ENCODE measurements at places on chromosomes 5 and 9.

DNA sequence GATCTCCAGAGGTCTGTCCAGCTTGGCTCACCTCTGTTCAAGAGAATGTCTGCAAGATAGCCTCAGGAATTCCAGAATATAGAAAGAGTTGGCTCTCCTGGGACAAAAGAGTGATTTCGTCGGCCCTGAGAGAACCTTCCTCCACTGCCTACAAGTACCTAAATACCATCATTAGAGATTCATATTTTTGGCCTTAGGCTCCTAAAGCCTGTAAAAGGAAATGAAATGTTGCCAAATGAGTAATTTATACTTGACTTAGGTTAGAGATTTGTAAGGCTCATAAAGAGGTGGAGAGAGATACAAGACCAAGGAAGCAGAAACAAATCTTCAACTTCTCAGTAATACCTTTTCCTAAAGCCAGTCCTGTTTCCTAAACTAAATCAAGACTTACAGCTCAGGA is 146.2 kb downstream of the CCDC192 start:
- no peak for DNase-seq

GRCh38 chr5:51484326-51484725 is 101.1 kb downstream of the ISL1 start:
- no peak for DNase-seq

DNA sequence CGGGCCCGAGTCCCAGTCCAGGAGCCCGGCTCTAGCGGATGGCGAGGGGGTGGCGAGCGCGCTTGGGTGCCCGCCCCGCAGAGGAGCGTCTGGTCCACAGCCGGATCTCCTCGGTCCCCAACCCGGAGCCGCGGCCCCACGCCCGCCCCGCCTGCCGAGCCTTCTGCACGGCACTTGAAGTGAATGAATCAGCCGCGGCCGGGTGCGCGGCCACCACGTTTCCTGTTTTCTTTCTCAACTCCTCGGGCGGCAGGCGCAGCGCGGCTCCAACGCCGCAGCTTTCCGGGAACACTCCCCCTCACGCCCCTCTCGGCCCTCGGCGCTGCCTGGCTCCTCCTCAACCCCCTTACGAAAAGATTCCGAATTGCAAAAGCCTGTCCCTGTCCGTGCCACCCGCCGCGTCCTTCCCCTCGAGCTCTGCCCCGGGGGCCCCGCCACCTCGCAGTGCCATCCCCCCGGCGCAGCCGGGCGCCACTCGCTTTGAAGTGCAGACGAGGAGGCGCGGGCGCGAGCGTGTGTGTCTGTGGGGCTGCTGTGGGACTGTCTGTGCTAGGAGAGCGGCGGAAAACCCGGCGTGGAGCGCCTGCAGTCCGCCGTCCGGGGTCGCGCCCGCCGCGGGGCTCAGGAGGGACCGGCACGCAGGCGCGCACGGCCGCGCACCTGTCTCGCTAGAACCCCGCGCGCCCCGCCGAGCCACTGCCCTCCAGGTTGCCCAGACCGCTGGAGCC is 456.6 kb downstream of the RAB3C start:
- DNase-seq, result peak; percentile 92

DNA sequence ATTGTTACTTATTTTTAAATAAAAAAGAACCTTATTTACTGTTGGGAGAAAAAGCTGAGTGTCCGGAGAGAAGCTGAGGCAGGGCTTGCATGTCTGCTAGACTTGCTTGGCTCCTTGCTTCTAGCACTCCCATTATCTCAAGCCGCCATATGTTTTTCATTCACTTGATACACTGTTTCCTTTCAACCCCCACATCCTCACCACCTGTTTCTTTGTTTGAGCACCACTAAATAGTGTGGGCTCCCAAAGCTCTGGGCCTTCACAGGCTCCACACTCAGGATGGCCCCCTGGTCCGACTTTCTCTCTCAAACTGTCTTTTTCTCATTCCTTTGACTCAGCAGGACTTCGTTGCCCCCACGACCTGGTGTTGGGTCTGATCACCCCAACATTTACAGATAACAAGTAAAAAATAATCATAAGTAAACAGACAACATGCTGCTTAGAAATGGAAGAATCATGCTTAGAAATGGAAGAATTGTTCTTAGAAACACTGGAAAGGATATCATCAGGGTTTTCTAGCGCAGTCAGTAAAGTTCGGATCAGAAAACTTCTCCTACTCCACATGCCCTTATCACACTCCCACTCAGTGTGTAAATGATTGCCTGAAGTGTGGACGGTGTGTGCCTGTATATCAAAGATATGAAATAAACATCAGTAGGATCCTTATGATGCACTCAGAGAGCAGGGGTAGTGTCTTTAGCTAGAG is 58.5 kb downstream of the APTX start:
- no peak for DNase-seq

- no peak for DNase-seq
Observed at GRCh38 chr5:114377050-114377844, 15.4 kb downstream of the KCNN2 start.

DNA sequence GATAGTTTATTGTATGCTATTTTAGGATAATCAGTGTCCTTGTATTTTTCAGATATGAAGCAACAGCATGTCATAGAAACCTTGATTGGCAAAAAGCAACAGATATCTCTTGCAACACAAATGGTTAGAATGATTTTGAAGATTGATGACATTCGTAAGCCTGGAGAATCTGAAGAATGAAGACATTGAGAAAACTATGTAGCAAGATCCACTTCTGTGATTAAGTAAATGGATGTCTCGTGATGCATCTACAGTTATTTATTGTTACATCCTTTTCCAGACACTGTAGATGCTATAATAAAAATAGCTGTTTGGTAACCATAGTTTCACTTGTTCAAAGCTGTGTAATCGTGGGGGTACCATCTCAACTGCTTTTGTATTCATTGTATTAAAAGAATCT is 14.5 kb downstream of the CCT5 start:
- no peak for DNase-seq

DNA sequence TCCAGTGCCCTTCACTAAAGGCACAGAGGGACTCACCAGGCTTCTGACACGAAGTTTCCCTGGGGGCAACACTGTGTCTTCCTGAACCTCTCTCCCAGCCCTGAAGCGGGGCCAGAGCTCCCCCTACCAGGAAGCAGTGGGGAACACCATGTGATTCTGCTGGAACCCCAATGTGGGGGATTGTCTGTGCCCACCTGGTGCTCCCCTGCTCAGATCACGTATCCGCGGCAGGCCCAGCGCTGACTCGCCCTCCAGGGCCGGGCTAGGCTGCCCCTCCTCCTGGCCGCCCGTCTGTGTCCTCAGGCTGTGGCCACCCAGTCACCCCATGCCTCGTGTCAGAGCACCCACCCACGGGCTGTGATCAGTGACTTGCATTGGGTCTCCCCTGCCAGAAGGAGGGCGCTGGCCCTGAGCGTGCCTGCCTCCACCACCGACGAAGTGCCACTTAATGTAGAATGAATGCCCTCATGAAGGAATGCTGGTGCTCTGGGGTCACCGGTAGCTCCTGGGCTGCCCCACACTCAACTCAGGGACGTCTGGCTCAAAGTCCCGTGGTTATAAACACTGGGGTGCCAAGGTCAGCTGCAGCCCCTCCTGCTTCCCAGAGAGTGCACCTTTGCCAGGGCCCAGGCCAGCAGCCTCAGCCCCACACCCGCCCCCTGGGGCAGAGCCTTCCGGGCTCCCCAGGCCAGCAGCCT is 22.1 kb downstream of the SARDH start:
- DNase-seq, result no peak

DNA sequence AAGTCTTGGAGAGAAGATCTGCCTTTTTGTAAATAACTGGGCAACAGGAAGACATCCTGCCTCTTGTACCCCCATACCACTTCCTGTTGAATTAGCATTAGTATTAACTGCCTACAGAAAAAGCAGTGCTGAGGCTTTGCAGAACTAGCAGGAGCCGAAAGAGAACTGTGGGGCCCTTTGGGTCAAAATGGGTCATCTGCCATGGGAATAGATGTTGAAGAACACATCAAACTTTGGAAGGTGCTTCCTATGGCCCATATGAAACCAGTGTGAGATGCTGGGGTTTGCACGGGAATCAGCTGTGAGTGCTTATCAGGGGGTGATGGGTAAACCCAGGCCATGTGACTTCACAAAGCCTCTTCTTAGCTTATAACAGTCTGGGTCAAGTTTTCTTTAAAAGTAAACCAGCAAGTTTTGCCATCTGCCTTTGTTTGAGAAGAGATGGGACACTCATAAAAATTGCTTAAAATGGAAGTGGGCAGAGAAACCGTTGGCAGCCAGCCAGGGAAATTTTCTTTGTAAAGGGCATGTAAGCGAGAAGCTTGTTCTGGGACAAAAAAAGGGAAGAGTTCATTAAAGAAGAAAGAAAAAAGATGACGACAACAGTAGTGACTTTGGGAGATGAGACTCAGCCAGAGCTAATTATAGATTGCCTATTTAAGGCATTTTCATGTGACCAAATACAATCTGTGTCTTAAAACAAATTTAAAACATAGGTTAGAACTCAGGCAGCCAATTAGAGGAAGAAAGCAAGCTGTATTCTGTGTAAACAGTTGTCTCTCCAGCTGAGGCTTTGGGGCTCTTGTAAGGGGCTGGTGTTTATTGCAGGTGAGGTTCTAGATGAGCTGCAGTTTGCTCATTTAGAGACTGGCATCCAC is 4.4 kb downstream of the SLC25A25 start:
- peak; percentile 46 for DNase-seq

GRCh38 chr9:21995666-21996398 is 1.2 kb downstream of the CDKN2B-AS1 start:
- DNase-seq, result peak; percentile 31

- DNase-seq, result no peak
Observed at GRCh38 chr5:132104556-132104955, 31.0 kb downstream of the CSF2 start.

- DNase-seq, result no peak
Observed at GRCh38 chr9:80892703-80893102, 796.6 kb downstream of the TLE1 start.

- DNase-seq, result no peak
Observed at GRCh38 chr9:4548811-4549725, 58.8 kb downstream of the SLC1A1 start.

DNA sequence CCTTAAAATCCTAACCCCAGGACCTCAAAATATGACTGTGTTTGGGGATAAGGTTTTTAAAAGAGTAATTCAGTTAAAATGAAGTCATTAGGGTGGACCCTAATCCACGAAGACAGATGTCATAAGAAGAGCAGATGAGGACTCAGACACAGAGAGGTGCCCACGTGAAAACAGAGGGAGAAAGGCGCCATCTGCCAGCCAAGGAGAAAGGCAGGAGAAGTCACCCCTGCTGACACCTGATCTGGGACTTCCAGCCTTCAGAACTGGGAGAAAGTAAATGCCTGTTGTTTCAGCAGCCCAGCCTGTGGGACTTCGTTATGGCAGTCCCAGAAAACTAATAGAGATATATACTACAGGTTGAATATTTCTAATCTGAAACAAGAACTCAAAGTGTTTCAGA is 67.4 kb downstream of the ROR2 start:
- no peak for DNase-seq

GRCh38 chr9:86557063-86557766 is 203.0 kb upstream of the TUT7 start:
- no peak for DNase-seq

- no peak for DNase-seq
Observed at GRCh38 chr5:175803254-175803653, 68.1 kb upstream of the CPLX2 start.

DNA sequence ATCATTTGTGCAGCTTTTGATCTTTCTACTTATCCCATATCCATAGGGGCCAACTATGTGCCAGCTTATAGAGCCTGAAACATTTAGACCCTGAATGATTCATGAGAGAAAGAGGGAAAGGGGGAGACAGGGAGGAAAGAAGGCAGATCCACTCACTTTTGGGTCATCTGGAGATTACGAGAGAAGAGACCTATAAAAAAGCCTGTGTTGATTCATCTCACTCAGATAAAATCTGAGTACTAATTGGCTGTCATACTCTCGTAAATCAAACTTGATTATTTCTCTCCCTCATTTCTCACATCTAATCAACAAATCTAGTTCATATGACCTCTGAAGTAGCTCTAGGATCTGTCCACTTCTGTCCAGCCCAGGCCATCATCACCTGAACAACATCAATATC is 137.1 kb downstream of the ARL15 start:
- no peak for DNase-seq

DNA sequence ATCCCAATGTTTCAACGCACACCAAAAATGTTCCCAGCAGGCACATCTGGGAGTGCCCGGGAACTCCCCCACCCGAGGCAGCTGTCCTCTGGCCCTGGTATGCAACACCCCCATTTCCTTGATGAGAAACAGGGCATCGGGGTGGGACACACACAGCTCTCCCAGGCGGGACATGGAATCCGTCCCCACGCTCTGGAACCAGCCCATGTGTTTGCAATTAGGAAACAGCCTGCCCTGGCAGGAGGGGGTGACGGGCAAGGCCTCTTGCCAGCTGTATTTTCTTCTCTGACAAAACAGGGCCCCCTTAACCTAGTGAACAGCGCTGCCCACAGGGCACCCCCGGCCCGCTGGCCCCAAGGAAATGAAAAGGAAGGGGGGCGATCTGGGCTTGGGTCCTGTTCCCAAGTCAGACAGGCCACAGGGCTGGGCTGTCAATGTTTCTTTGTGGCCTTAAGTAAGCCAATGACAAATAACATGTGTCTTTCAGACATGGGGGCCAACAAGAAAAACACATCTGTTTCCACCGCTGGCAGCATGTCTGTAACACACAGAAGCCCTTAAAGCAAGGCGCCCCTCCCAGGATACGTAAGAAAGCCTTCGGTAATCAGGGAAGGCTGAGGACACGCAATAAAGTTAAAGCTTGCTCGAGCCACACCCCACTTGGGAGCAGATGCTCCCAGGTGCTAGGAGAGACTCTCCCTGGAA is 125.3 kb downstream of the ROR2 start:
- no peak for DNase-seq

GRCh38 chr9:69299826-69300225 is 25.2 kb upstream of the ENTREP1 start:
- DNase-seq, result no peak

DNA sequence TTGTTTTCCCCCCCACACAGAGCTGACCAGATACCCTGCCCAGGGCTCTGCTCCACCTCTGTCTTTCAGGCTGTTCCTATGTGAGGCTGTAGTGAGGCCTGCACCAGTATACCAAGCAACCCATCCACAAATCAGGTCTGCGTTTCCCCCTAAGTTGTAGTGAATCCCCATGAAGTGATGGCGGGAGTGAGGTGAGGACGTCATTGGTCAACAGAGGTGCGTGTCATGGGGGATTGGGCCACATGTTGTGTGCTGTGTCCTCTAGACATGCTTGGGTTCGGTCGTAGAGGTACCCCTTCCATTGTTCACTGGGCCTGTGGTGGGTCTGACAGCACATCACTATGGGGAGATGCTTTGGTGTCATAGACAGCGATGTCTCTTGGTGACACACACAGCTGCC is 184.6 kb downstream of the CACNA1B start:
- no peak for DNase-seq
